NCI-H2081 treated with DMSO at 0.1 percent for 48 hours (cell line): ENCODE measurements at places on chromosomes 5 and 9.

DNA sequence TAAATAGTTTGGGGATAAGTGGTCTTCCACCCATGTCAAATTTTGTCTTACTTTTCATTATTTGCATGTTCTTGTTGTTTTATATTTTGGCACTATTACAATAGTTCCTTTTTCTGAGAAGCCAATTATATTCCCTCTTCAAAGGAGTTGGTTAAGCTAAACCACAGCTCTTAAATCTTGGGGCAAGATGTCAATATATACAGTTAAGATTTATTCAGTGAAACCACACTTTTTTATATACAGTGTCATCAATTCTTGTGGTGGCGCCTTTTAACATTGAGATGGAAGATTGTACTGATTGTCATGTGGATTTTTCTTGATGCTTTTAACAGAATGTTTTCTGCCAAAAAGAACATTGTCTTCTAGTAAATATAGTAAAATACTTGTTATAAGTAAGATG lies 104.1 kb downstream of the MTREX start:
- no peak for DNase-seq

DNA sequence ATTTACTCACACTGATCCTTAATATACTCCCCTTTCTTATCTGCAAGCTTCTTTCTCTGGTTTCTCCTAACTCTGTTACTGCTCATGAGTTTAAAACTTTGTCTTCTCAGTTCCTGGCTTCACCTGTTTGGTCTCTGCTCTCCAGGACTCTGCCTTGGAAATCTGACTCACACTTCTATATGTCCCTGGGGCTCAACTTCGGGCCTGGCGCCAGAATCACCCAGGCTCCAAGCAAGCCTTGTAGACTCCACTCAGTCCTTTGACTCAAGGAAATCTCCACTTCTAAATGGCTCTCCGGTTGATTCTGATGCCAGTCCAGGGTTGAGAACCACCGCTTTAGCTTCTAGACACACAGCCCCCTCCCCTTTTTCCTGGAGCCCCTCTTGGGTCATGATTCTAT lies 57.8 kb downstream of the TMC1 start:
- DNase-seq = no peak

DNA sequence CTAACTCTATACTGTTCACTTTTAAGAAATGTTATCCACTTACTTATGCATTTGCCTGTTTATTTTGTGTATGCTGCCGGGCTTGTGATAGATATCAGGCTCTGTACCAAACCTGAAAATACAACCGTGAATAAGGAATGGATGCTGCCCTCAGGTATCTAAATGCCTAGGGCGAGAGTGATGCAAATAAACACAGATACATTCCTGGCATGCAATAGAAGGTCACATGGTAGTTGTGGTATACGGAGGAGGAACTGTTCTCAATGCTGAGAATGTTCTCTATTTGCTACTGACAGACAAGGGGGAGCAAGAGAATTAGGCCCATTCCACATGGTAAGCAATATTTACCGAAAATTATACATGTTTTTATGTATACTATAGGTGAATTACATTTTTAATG lies 227.8 kb downstream of the ICE1 start:
- no peak for DNase-seq

- no peak for DNase-seq
Measured at GRCh38 chr5:108303611-108304010, 78.3 kb downstream of the FBXL17 start.

DNA sequence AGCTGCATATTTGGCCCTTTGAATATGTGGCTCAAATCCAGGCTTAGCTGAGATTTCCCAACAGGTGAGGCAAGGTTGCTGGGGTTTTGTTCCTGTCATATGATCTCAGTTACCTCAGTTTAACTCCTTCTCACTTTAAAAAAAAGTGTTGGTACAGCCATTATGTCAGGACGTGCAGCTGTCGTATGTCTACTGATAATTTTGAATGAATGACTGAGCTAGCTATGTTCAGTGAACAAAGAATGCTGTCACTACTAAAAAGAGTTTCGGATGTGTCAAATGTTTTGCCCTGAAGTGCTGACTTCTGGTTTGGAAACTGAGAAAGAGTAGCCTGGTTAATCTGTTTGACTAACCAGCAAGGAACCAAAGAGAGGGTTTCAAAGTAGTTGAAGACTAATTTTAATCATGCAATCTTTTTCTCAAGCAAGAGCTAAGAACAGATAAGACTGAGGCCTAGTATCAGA lies 106.3 kb upstream of the NR3C1 start:
- no peak for DNase-seq

GRCh38 chr9:78462611-78463010 lies 165.7 kb downstream of the PSAT1 start:
- no peak for DNase-seq

- no peak for DNase-seq
Measured at GRCh38 chr9:130660326-130660682, 4.1 kb upstream of the PRDM12 start.

- DNase-seq = no peak
Measured at GRCh38 chr9:14320271-14321181, 6.6 kb upstream of the NFIB start.

DNA sequence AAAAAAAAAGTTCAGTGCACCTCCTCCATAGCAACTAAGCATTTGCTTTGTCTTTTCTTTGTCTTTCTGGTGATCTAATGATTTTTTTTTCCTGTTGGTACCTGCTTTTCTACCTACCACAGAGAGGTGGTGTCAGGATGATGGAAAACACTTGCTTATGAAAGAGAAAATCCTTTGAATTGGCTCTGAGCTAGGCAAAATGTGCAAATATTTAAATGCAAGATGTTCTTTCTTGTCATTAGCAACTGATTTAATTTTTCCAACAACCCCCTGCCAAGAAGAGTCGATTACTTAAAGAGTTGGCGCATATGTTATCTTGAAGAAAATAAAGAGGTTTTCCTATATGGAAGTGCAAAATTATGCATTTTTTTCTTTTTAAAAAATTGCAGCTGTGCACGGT lies 37.7 kb downstream of the TNC start:
- no peak for DNase-seq

DNA sequence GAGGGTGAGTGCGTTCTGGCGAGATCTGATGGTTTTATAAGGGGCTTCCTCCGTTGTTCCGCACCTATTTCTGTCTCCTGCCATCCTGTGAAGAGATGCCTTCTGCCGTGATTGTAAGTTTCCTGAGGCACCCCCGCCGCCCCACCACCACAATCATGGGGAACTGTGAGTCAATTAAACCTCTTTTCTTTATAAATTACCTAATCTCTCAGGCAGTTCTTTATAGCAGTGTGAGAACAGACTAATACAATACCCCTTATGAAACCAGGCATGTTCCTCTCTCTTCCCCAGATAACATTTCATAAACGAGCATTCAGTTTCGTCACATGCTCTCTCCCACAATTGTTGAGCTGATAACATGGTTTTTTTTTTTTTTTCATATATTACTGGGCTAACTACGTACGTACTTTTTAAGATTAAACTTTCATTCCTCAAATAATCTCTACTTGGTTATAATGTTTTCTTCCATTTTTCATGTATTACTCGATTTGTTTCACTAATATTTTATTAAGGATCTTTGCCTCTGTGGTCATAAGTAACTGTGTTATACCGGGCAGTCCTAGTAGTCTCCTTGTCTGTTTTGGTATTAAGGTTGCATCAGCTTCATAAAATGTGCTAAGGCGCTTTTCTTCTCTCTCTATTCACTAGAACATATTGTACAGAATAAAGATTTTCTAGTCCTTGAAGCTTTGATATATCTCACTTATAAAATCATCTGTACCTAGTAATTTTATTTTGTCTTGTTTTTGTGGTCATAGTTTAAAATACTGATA lies 64.9 kb upstream of the MVB12B start:
- no peak for DNase-seq

- DNase-seq = no peak
Measured at GRCh38 chr5:171450423-171451331, 31.2 kb downstream of the FGF18 start.

- no peak for DNase-seq
Measured at GRCh38 chr5:1808439-1808838, 7.2 kb downstream of the NDUFS6 start.

DNA sequence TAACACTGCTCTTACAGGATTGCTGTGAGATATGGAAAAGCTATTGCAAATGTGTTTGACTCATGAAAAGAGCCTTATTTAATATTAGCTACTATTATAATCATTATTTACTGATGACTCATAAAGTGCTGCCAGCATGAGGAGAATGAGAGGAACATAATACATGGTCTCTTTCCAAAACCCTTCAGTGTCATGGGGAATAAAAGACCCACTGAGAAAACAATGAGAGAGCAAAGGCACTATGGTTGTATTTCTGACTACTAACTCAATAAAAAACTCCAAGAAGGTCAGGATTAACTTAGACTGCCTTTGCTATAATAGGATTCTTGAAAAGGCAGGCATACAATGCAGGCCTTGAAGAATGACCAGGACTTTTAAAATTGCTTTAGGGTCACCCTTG lies 633.5 kb downstream of the DTWD2 start:
- no peak for DNase-seq

- no peak for DNase-seq
Measured at GRCh38 chr9:136565086-136565714, 19.4 kb upstream of the NOTCH1 start.

DNA sequence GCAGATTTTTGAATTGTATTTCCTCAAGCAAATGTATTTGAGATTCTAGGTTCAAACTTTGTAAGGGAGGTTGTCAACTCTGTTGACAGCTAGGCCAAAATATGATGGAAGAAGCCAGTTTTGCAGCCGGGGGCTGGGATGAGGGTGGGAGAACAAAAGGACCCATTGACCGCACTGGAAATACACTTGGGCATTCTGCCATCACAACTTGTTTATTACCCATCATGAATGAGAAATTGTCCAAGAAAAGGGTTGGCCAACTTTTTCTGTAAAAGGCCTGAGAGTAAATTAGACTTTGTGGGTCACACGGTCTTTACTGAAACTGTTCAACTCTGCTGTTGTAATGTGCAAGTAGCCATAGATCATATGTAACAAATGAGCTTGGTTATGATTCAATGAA lies 221.3 kb upstream of the KLF9 start:
- DNase-seq = no peak

DNA sequence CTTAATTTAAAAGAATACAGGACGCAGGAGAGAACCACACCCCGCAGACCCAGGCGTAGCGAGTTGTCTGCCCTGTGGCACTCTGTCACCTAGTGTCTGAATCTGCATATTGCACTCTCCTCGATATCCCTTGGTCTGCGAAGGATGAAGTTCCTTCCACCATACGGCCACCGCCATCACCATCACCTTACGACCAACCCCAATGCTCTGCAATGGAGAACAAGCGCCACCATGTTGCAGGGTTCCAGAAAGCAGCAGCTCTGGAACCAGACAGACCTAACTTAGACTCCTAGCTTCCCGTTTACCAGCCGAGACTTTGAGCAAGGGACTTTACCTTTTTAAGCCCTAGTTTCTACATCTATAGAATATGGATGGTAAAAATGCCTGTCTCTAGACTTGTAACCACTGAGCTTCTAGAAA lies 77.4 kb upstream of the DMRT1 start:
- no peak for DNase-seq

DNA sequence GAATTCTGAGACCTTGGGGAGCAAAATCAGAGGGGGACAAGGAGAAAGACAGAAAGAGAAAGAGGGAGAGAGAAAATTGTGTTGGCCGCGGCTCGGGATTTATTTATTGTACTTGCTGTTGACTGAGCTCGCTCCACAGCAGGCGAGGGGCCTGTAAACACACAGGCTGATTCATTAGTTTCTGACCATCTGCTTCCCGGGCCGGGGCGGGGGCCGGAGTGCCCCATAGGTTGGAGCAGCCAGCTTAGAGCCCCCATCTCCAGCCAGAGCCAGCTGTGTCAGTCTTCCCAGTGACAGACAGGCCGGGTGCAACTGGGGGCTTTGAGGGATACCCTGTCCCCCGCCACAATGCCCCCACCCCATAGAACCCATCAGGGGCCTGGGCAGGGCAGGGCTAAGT lies 30.9 kb downstream of the NTNG2 start:
- no peak for DNase-seq

DNA sequence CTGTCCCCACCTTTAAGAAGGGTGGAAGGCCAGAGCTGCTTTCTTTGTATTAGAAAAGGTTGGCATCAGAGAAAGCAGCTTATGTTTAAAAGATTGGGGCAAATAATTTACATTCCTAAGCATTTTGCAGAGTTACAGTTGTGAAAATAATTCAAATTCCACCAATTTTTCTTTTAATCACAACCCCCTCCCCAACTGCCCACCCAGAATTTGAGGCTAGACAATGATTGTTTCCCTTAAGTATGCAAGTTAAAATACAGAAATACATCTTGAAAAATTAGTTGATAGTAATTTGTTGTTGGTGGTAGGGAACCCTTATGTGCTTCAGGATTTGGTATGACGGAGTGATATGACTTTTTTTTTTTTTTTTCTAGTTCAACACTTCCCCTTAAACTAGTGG lies 133.0 kb downstream of the ZSWIM6 start:
- no peak for DNase-seq

DNA sequence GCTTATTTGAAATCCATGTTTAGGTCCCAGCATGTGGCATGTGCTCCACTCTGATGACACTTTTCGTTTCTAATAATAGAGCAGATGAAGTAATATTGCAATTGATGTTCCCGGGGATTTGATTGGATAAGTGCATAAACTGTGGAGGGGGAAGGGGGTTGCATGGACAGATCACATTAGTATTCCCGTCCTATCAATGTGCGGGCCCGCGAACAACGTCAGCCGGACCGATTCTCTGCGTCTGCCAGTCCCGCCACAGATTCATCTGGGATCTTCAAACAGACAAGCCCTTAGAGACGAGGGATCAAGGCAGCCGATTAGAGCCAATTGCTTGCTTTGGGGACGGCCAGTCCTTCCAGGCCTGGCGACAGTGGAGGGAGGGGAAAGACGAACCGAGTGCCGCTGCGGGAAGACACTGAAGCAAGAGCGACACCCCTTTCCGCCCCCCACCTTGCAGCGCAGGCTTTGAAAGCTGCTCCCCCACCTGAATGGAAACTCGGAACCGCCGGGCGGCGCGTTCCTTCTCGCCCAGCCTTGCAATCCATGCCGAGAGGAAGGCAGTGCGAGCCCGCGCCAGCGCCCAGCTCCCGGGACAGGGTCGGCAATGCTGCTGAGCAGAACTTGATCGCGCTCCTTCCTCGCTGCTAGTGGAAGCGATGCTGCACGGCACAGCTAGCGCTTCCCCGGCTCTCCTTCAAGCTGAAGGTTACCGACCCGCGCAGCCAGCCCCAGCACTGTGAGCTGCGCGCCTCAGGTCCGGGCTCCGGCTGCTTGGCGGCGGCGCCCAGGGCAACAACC lies at the start of gene RGS7BP:
RGS7BP (plus strand) TSS at position 247 of the 798 bp plus-strand sequence. CDS start 610 bp downstream, outside the sequence.
- DNase-seq = no peak

DNA sequence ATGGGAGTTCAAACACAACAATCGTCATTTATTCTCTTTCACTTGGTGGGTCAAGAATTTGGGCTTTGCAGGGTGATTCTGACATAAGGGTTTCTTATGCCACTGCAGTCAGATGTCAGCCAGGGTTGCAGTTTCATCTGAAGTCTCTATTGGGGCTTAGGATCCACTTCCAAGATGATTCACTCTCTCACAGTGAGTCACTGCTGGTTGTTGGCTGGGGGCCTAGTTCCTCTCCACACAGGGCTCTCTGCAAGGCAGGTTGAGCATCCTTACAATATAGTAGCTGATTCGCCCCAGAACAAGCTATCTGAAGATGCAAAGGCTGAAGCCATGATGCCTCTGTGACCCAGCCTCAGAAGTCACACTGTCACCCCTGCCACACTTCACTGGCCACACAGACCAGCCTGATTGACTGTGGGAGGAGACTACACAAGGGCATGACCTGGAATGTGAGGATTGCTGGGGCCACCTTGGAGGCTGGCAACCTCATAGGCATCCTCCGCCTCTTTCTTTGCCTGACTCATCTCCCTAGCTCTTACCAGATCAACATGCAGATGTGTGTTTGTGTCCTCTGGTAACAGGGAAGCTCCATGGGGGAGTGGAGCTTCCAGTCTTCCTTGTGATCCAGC lies 4.5 kb upstream of the CARD19 start:
- DNase-seq = no peak

GRCh38 chr5:15680455-15680854 lies 180.5 kb downstream of the FBXL7 start:
- DNase-seq = no peak
